Ureter (tissue), 1 donor: ENCODE measurements at places on chromosomes 4 and X. TPM values are rescaled to one million over a fixed set of nuclear protein-coding genes. Genes with fewer than 3 reads are reported as not detected.

Gene NEUROG2
- not detected for total RNA-seq

Gene HTN3
- not detected for total RNA-seq

Gene RPS6KA3
- 40.3 TPM for total RNA-seq

Gene MAPK10
- 178 TPM for total RNA-seq

Gene CNGA1
- 36.8 TPM for total RNA-seq

Gene SASH3
- total RNA-seq, result 8.4 TPM

GRCh38 chr4:52919461-52919860 is 57.3 kb downstream of the RASL11B start:
- DNase-seq, result no peak

DNA sequence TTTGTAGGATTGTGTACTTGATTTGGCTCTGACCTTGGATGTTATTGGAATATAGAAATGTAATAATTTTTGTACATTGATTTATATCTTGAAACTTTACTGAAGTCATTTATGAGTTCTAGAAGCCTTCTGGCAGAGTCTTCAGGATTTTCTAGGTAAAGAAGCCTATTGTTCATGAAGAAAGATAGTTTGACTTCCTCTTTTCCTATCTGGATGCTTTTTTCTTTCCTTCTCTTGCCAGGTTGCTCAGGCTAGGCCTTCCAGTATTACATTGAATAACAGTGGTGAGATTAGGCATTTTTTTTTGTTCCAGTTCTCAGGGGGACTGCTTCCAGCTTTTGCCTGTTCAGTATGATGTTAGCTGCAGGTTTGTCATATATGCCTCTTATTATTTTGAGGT is 191.1 kb downstream of the NAA11 start:
- DNase-seq, result no peak

DNA sequence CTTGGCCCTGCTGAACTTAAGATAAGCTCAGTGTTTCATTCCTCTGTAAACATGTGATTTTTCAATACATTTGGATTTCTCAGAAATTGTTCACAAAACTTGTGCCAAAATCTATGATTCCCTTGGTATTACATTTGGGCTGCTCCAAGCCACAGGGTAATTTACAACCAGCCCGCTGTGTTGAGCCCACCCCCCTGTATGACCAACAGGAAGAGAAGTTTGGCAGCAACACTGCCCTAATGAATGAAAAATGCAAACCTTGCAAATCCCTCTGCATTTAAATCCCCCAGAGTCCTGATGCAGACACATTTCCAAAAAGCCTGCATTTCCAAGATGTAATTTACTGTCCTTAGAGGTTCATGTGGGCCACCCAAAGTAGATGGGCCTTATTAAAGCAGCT is 34.1 kb upstream of the GAB1 start:
- DNase-seq, result no peak

- DNase-seq, result no peak
Measured at GRCh38 chrX:45232139-45232538, 31.5 kb upstream of the DIPK2B start.

DNA sequence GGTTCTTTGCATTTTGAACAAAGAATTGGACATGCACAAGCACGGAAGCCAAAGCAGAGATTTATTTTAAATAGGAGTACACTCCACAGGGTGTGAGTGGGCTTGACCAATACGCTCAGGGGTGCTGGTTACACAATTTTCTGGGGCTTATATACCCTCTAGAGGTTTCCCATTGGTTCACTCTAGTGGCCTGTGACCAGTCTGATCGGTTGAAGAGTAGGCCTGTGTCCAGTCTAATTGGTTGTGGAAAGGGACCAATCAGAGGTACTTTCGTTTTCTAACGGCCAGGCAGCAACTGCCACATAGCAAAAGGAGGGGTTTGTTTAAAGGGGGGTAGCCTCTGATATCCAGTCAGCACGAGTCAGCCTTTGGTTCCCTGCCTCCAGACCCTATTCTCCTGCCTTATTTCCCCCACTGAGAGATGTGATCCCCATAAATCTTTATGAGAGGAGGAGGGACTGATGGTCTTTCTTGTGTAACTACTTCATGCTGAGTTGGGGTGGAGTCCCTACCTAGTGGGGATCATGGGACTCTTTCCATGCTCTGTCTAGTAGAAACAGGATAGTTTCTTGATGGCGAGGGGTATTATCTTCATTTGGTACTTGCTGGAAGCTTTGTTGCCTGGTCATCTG is 11.3 kb upstream of the AREG start:
- no peak for DNase-seq

- DNase-seq, result no peak
Measured at GRCh38 chr4:151610229-151610628, 150.6 kb downstream of the GATB start.
